ENCODE measurements at places on chromosomes 1 and 21. TPM values are rescaled to one million over a fixed set of nuclear protein-coding genes. Genes with fewer than 3 reads are reported as not detected.

Gene FCRLB
- total RNA-seq: 17.0 TPM

Gene BTBD19
- 3.6 TPM for total RNA-seq

GRCh38 chr1:190124068-190124467 lies 353.6 kb downstream of the BRINP3 start:
- DNase-seq: no peak

Gene PLEKHN1
- 3.3 TPM for total RNA-seq

GRCh38 chr1:98342566-98342965 lies 319.0 kb upstream of the SNX7 start:
- DNase-seq: peak; percentile 17

DNA sequence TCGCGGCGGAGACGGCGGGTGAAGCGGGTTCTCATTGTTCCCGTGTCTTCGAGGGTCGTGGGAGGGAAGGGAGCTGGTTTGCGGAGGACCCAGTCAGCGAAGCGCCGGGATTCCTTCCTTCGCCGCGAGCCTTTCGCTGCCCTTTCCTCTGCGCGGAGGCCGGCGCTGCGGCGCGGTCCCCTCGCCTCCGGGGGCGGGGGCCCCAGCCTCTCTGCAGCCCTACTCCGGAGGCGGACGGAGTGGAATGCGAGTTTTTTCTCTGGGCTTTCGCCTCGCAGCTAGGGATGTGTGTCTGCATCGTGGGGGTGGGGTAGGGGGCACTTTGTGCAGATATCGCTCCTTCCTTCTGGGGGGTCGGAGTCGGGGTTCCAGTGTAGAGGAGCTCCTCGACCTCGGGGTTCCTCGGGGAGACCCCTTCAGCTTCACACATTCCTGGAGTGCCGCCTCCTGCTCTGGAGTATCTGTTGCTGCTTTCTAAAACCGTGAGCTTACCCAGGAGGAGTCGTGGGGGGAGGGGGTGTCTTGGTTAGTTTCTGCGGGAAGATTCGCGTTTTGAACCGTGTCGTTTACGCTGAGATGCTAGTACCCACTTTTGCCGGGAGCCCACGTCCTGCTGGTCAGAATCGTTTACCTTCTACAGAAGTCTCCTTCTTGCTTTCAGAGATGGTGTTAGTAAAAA lies 595 bp downstream of the RNF2 start:
- DNase-seq: peak; percentile 17

- DNase-seq: no peak
These were observed 41.5 kb upstream of the MRPS6 start for GRCh38 chr21:34031835-34032370.

Gene CELA3A
- total RNA-seq: not detected

DNA sequence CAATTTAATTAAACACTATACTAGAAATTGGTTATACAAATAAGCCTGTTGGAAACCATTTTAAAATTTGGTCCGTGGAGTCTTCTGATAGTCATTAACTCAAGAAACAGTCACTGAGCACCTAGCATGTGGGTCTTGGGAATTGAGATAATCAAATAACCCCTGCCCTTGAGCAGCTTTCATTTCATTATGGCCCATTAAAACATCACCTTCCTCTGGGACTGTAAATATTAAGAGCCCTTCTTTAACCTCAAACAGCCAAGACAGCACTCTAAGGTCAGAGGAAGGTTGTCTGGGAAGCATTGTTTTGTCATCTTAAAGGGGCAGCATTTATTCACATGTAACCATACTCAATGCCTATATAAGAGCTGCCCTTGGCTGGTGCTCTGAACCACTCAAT lies 610.3 kb upstream of the USP24 start:
- no peak for DNase-seq

Gene PKP1
- total RNA-seq: not detected

Gene FMO5
- total RNA-seq: 0.07 TPM

Gene AMY2B
- total RNA-seq: 0.39 TPM

- no peak for DNase-seq
These were observed 113.5 kb upstream of the CD34 start for GRCh38 chr1:208024406-208024805.

- DNase-seq: no peak
These were observed 20.5 kb downstream of the PRDM15 start for GRCh38 chr21:41858466-41859296.

Gene ARHGAP30
- 4.0 TPM for total RNA-seq

- DNase-seq: no peak
These were observed 67.5 kb upstream of the VAMP3 start for GRCh38 chr1:7703321-7704213.

- DNase-seq: no peak
These were observed 26.8 kb downstream of the SZRD1 start for GRCh38 chr1:16393570-16394521.

- no peak for DNase-seq
These were observed 39.4 kb upstream of the CCDC27 start for GRCh38 chr1:3712573-3713535.

- DNase-seq: no peak
These were observed 26.4 kb downstream of the AGO4 start for GRCh38 chr1:35834218-35834617.

- DNase-seq: no peak
These were observed 29.5 kb upstream of the SLFNL1 start for GRCh38 chr1:41051022-41051421.

DNA sequence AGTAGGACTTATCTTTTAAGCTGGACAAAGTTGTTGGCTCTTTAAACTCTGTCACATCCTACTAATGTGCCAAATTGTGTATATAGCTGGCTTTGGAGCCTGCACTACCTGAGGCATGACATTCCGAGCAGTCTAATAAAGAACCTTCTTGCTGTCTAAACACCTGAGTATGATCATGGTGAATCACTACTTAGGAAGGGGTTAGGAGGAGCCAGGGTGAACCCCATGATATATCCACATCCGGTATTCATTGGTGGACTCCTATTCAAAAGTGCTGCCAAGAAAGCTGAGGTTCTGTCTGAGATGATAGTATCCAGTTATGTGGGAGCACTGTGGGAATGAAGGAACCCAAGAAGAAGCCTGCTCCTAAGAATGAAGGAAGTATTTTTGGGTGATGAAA lies 27.1 kb downstream of the CRNN start:
- no peak for DNase-seq

Gene SELP
- total RNA-seq: not detected

Gene UBASH3A
- not detected for total RNA-seq

DNA sequence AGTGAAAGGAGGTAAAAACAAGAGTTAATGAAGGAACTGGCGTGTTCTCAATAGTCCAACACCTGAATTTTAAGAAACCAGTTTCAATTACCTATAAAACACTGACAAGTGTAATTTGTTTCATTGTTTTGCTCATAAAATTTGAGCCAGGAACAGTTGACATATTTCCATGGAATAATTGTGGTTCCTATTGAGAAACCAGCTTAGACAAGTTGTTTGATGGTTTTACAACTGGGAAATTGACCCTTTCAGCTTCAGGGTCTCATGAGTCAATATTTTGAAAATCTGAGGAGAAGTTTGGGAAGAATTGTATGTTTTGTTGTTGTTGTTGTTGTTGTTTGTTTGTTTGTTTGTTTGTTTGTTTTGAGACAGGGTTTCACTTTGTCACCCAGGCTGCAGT lies 69.1 kb upstream of the GADD45A start:
- no peak for DNase-seq

DNA sequence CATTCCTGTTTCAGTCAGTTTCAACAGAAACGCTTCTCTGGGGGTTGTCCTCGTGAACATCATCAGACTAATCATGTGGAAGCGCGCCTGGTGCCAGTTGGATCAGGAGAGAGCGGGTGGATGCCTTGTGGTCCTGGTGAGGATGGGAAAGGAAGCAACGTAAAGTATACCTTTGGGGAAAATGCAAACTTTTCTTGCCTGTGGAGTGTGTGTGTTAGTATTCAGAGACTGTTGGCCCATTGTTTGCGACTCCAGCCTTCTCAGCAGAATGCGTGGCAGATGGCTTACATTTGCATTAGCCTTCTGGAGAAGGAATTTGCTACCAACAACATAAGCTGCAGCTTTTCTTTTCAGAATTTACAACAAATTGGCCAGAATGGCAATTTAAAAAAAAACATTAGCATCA lies 173.9 kb downstream of the RWDD3 start:
- no peak for DNase-seq

Gene CFAP57
- total RNA-seq: 0.33 TPM

Gene SF3B4
- total RNA-seq: 21.4 TPM

Gene SMYD3
- total RNA-seq: 18.7 TPM

DNA sequence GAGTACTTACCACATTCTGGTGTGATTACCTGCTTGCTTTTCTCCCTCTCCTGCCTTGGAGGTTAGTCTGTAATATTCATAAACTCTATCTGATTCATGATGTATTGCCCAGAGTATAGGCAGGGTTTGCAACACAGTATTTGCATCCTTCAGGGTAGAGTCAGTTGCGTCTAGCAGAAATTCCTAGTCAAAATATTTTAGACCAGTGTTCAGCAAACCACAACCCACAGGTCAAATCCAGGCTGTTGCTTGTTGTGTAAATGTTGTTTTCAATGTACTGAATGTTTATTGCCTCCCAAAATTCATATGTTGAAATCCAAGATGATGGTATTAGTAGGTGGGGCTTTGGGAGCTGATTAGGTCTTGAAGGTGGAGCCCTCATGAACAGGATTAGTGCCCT lies 82.9 kb downstream of the NGF start:
- no peak for DNase-seq

Gene MAP3K21
- 6.4 TPM for total RNA-seq

GRCh38 chr21:45534636-45535331 lies 7.5 kb downstream of the SLC19A1 start:
- no peak for DNase-seq
